ENCODE measurements at places on chromosomes 5 and 9.

DNA sequence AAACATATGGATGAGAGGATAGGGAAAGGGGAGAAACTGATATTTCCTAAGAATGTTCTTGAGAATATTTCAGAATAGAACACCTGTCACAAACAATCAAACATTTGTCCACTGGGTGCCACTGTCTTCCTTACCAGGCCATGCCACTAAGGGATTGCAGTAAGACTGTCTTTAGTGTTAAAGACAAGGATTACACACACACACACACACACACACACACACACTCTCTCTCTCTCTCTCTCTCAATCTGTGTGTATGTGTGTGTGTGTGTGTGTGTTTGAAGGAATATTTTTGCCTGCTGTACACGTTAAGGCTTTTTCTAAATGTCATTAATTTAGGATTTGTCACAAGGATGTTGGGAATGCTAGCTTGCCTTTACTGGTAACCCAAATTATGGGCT is 54.4 kb downstream of the CCDC192 start:
- no peak for DNase-seq

- DNase-seq: no peak
Observed at GRCh38 chr5:99866740-99867139, 668.4 kb upstream of the FAM174A start.

DNA sequence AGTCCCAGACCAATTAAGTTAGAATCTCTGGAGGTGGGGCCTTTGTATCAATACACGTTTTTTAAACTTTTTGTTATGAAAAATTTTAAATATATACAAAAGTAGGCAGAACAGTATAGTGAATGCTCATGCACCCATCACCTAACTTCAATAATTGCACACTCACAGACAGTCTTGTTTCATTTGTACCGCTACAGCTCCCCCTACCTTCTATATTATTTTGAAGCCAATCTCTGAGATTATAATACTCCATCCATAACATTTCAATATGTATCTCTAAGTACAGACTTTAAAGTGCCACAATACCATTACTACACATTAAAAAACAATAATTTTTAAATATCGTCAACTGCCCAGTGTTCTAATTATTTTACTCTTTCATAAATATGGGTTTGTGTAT is 32.9 kb downstream of the ISL1 start:
- DNase-seq: no peak

DNA sequence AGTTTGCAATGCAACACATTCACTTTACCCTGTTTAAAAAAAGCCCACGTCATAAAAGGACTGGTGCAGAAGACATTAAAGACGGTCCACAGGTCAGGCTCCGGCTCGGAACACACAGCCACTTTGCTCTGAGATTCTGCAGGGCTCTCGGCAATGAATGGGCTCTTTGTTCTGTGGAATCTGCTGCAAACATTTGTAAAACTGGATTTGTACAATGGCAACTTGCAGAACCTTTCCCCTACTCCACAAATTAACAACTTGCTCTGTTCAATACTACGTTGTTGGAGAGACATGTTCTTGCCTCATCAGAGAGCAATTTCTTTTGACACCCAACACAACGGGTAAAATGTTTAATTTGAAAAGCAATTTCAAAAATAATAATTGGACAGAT is 13.0 kb upstream of the NR5A1 start:
- no peak for DNase-seq

DNA sequence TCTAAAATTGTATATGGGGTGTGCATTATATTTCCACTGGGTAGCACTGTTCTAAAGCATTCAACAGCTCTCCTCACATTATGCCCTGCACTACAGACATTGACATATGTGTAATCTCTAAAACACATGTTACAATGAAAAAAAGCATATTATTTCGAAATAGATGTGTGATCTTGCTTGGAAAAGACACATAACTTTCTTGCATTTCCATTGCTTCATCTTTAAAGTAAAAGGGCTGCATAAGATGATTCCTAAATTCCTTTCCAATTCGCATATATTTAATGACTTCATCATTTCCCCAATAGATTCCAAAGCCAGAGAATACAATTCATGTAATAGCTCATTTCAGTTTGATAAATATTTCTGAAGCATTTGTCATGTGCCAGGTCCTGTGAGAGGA is 566.9 kb downstream of the PDE4D start:
- no peak for DNase-seq

- no peak for DNase-seq
Observed at GRCh38 chr5:307794-308579, 13.5 kb upstream of the AHRR start.

DNA sequence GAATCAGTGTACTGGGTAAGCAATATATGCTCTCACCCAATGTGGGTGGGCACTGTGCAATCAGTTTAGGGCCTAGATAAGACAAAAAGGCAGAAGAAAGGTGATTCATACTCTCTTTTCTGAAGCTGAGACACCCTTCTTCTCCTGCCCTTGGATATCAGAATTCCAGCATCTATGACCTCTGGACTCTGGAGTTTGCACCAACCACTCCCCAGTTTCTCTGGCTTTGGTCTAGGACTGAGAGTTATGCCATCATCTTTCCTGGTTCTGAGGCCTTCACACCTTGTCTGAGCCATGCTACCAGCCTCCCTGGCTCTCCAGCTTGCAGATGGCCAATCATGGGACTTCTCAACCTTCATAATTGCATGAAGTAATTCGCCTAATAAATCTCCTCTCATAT is 724.6 kb upstream of the TYRP1 start:
- DNase-seq: no peak

GRCh38 chr9:34744295-34745221 is 34.6 kb upstream of the CCL21 start:
- no peak for DNase-seq

- DNase-seq: no peak
Observed at GRCh38 chr5:55742778-55743177, 4.9 kb downstream of the DDX4 start.

DNA sequence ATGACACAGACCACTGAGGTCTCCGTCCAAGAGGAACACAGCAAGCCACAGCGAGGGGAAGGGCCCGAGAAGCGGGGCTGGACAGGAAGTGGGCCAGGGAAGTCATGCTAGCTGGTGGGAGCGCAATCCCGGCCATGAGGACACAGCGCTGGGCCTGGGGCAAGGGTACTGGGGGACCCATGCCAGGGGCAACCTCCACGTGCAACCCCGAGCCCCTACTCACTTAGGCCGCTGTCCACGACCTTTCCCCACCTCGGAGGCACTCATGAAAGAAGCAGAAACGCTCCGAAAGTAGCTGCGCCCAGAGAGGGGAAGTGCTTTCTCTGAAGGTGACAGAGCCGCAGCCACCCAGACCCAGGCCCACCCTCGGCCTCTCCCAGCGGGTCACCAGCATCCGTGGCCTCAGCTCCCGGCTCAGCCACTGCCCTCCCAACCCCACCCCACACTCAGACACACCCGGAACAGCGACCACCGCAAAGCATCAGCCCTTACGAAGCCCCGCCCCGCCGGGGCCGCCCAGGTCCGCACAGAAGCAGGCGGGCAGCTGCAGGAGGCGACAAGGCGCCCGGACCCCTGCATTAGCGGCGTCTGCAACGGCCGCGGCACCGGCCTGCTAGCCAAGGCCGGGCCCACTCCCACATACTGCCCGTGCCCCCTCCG is 782 bp downstream of the BICD2 start:
- DNase-seq: no peak

DNA sequence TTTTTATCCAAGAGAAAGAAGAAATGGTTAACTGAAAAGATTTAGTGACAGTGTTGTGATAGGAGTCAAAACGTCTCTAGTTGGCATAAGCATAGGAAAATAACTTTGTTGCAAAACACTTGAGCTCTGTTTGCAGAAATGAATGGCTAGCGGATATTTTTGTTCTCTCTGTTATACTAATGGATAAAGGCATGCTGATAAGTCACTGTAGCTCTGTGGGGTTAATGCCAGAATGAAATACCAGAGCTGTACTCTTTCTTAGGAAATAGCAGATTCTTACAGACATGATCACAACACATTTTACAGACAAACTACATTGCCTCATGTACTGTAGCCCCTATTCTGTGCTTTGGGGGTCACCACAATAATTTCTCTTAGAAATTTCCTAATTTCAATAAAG is 202.8 kb downstream of the DMRTA1 start:
- no peak for DNase-seq

DNA sequence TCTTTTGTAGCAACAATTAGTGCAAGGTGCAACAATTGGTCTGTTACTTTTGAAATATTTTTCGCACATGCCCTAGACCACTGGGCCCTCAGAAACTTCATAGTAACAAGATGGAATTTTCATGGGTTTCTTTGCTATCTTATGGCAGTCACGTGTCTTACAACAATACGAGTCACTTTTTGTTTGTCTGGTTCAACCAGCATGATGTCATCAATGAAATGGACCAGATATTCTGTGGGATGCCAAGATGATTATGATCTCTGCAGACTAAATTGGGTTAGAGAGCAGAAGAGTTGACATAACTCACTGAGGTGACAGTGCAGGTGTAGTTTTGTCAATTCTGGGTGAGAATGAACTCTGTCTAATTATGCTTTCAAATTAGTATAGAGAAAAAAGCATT is 239.6 kb upstream of the RIOK2 start:
- no peak for DNase-seq

- no peak for DNase-seq
Observed at GRCh38 chr5:173227636-173228035, 7.4 kb downstream of the NKX2-5 start.

DNA sequence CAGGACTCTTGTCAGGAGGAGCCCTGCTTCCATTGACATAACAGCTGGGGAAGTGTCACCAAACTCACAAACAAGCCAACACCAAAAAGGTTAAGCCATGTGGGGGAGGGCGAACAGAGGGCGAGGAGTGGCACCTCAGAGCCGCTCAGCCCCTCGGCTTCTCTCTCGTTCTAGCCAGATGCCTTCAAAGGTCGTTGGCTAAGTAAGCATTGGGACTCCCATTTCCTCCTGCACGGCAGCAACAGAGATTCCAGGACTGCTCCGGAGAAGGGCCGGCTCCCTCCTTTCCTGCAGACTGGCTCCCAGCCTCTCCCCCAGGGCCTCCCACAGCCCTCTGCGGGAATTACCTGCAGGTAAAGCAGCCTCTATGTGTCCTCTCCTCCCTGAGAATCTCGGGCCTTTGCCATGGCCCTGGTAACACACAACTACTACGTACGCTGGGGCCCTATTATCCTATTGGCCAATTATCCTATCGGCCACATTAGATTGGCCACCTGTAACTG is 52.1 kb upstream of the RNU6ATAC start:
- DNase-seq: no peak

- DNase-seq: peak; percentile 97
Observed at GRCh38 chr5:132736853-132737833, at the start of gene KIF3A. TSS of gene KIF3A (minus strand) at chr5:132737546. CDS start at chr5:132737419, 127 bp downstream.

DNA sequence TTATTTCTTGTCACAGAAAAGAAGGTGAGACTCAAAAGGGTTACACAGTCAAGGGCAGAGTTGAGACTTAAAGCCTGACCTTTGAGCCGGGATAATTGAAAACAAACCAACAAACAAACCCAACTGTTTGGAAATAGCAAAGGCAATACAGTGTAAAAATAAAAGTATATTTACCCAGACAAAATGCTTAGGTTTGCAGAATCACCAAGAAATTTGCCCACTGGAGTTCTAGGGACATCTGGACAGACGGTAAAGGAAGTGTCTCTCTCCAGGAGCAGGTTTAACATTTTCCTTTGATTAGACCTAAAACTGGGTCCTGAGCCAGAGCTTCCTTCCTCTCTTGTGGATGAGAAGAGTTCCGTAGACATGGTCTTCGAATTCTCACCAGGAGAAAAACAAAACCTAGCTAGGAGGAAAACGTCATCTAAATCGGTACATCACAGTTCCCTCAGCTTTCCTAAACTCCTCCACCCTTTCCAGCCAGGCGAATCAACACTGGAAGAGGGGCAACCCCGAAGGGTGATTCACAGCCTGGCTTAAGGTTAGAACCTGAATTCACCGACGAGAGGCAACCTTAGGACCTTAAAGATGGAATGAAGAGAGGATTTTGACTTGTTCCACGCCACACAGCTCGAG is 673 bp downstream of the CDC25C start:
- DNase-seq: no peak

DNA sequence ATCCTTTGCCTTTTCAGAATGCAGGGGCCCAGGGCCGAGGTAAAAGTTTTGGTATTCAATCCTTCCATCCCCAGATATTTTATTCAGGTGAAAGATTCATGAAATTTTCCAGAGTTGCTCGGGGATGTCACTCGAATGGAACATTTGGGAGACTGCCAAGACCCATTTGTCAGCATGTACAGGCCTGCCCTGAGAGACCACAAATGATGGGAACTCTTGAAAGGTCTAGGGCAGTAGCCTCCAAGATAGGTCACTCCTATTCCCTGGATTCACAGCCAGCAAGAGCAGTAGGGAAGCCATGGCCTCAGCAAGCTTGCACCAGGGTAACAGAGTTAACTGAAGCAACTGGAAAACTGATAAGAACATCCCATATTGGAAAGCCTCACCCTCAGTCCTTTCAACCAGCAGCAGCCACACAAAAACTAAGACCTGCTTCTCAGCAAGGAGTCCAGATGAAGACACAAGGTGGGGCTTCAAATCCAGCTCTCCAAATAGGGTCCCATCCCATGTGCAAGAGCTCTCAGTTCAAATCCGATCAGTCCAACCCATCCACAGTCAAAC is 12.5 kb downstream of the CARD6 start:
- no peak for DNase-seq

- no peak for DNase-seq
Observed at GRCh38 chr5:39116344-39117170, 42.4 kb upstream of the RICTOR start.

GRCh38 chr5:123116058-123116457 is 27.0 kb downstream of the PRDM6 start:
- no peak for DNase-seq

DNA sequence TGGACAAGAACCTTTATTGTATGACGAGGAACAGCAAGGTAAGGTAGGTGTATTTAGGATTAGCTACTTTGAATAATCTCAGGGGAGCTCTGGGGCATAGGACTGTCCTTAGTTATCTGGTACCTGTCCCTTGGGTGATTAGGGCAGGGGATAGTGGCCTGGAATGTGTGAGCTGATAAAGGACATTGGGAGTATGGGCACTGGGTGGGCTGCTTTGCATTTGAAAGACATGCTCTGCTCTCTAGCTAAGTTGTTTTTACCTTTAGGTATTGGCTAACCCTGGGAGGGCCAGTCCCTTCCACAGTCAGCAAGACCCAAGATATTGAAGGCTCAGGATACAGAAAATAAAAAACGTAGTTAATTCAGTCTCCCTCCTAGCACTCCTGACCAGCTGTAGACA is 282.8 kb upstream of the C9orf72 start:
- no peak for DNase-seq

GRCh38 chr9:112765281-112765680 is 14.7 kb downstream of the SNX30 start:
- no peak for DNase-seq

- DNase-seq: no peak
Observed at GRCh38 chr5:74641735-74642542, 1.4 kb upstream of the ENC1 start.
